ENCODE measurements at places on chromosomes 16 and 17. TPM values are rescaled to one million over a fixed set of nuclear protein-coding genes. Genes with fewer than 3 reads are reported as not detected.
A peak's percentile ranks its signal among the peaks of the same experiment; 100 is the strongest.

The KCNJ18 gene
- not detected for total RNA-seq

- DNase-seq = peak; percentile 50
These were observed 10.8 kb downstream of the MAP2K3 start for GRCh38 chr17:21295036-21295952.

- peak; percentile 19 for DNase-seq
These were observed 419.4 kb downstream of the PMP22 start for GRCh38 chr17:14845591-14846281.

DNA sequence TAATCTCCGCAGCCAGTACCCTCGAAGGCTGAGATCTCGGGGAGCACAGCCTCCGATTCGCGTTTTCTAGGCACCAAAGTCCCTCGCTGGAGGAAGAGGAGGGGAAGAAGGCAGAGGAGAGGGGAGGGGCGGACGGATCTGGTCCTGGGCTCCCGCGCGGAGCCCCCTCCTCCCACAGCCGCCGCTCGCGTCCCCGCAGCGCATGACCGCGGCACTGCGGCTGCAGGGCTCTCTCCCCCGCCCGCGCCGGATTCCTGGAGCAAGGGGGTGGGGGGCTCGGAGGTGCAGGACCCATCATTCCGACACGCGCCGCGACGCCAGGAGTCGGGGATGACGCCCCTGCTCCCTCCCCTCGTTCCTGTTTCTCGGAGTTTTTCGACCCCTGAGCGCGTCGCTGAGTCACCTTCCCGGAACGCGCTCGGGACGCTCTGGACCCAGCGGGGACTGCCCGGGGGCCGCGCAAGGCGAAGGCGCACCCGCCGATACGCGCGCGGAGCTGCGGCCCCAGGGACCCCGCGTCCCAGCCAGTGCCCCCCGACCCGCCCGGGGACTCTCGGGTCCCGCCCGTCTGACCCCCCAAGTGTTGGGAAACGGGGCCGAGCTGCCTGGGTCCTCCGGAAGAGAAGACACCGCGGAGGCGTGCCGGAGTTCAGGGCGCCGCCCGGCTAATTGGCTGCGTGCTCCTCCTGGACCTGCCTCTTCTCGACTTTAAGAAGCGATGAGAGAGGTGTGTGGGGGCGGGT, 1.4 kb upstream of the SPHK1 start:
- peak; percentile 89 for DNase-seq

- DNase-seq = peak; percentile 24
These were observed 358.6 kb upstream of the ASIC2 start for GRCh38 chr17:33651686-33652085.

DNA sequence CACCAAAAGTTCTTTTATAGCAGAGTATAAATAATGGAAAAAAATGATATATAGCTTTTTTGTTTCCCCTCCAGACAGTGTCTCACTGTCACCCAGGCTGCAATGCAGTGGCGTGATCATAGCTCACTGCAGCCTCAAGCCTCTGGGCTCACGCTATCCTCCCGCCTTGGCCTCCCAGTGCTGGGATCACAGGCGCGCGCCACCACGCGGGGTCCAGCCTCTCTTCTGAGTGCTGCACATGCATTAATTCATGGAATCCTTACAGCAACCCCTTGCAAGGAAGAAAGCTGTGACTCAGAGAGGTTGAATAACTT, 18.0 kb upstream of the ZNF629 start:
- DNase-seq = no peak

DNA sequence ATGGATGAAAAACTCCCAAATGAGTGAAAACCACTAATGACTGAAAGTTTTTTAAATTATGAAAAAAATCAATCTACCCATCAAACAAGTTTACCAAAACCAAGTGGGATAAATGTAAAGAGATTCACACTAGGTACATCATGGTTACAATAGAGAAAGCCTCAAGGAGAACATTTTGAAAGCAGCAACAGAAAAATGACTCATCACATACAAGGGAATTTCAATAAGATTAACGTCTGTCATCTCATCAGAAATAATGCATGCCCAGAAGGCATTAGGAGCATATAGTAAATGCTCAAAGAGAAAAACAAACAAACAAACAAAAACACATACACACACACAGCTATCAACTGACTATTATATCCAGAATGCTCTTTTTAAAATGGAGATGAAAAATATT, 261.8 kb upstream of the KIF2B start:
- no peak for DNase-seq

All from GM23248 (cell line).